ENCODE measurements at places on chromosomes 13 and 19.
A peak's percentile ranks its signal among the peaks of the same experiment; 100 is the strongest.

GRCh38 chr13:98664047-98664446 is 87.1 kb upstream of the STK24 start:
- DNase-seq: peak; percentile 17

GRCh38 chr19:47102346-47103060 is 11.1 kb downstream of the ZC3H4 start:
- no peak for DNase-seq

GRCh38 chr13:60355056-60355455 is 42.0 kb upstream of the TDRD3 start:
- no peak for DNase-seq

DNA sequence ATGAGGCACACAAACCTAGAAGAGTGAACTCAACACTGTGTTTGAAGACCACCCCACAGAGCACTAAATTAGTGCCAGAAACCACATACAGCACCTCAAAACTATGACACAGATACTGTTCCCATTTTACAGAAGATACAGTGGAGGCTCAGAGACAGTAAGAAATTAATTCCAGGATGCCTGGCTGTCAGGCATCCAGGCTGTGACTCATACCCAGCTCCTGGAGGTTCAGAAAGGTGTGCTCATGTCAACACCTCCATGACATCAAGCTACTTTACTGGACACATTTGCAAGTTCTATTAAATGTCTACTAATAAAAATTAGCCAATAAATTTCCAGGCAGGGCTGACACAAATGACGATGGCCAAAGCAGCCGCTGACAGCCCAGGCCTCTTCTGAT is 176.3 kb downstream of the ABCC4 start:
- no peak for DNase-seq

DNA sequence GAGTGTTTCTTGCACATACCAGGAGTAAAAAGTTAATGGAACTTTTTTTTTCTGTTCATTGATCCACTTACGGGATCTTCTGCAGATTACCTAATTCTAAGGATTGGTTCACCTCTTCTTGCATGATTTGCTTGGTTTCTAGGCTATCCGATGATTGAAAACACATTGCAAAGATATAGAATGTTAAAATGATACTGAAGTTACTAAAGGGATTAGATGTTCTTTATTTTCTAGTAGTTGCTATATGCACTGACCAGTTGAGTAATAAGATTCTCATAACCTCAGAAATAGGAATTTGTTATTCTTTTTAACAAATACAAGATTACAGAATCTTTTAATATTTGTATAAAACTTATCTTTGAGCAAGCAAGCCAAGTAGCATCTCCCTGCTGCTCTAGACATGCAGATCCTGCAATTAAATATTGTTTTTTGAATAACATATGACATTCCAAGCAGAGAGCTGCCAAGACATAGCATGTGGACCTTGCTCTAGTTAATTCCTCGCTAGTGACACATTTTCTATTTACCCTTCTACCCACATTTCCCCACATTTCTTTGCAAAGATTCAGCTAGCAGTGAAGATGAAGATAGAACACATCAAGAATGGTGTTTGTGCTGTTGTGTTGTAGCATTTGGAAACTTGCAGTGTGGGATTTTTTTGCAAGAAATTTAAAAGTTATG is 51.7 kb upstream of the RNF113B start:
- no peak for DNase-seq

Data from activated CD4-positive, CD25-positive, alpha-beta regulatory T cell (primary cell).